ENCODE measurements at places on chromosomes 16 and 17.

- no peak for DNase-seq
Measured at GRCh38 chr16:84833144-84833500, 13.3 kb downstream of the CRISPLD2 start.

DNA sequence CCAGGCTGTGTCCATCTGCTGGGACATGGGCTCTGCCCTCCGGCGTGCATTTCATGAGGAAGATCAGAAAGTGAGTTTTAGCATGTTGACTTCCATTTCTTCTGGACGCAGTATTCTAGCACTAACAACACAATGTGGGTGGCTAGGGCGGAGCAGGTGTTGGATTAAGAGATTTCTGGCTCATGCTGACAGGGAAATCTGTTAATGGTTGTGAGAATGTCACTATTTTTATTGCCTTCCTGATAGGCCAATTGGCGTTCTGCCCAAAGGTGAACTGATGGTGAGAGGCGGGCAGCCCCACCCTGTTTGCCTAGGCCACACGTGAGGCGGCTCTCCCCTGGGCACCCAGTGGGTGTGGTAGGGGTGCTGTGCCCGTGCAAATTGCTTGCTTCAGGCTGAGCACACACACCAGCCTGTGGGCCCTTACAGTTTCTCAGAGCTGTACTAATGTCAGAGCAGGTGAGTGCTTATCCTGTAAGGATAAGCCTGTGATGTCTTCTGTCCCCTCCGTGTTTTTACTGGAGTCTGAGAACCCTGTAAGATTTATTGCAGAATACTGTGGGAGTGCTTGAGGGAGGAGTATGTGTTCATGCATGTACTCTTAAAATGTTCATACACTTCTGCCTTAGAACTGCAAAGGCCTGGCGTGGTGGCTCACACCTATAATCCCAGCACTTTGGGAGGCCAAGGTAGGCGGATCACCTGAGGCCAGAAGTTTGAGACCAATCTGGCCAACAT is 30.9 kb downstream of the PGS1 start:
- no peak for DNase-seq

GRCh38 chr16:3129137-3130131 is 5.4 kb upstream of the ZNF213 start:
- no peak for DNase-seq

GRCh38 chr17:4214157-4214556 is 49.6 kb downstream of the ANKFY1 start:
- DNase-seq, result no peak

GRCh38 chr17:82318772-82319606 is 1.6 kb upstream of the CD7 start:
- DNase-seq, result no peak

DNA sequence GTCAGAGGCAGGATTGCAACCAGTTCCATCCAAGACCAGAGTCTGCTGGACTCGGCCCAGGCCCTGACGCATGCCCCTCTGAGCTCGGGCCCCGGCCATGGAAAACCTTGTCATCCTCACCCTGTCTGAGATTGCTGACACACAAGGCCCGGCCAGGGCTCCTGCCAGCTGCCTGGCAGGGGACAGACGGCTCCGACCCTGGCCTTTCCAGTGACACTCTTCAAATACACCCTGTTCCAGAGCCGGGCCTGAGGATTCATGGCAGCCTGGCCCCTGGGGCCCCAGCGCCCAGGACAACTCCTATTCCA is 3.2 kb upstream of the PABPN1L start:
- DNase-seq, result no peak

DNA sequence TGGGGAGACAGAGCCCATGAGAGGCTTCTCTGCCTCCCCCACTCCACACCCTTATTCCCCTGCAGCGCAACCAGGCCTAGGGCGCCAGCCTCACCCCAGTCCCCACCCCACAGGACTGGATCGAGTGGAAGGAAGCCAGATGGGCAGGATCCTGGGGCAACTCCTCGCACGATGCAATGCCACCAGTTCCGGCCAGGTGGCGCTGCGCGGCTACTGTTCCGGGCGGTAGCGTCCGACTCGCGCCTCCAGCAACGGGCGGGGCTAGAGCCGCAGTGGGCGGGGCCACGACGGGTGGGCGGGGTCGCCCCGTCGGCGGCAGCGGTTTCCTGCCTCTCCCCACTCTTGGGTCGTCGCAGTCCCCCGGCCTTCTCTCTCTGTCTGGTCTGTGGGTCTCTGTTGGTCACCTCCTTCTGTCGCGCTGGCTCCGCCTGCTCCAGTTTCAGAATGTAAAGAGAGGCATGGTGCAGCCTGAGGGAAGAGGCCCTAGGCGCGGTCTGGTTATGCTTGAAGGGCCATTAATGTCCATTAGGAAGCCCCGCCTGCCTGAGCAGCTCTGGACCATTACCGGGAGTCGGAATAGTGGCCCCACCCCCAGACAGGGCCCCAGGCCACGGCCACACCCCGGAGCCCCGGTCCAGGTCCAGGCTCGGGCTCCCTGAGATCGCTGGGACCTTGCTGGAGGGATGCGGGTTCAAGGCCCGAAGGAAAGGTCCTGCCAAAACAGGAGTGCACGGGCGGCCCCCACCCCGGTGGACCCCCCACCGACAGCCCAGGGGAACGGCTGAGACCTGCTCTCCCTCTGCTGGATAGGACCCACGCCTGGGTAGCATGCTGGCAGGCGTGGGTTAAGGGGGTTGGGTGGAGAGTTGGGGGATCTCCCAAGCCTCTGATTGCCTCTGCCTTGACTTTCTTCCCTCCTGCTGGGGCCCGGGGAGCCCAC is 3.3 kb upstream of the NHERF2 start:
- DNase-seq, result peak; percentile 93

GRCh38 chr17:77894126-77894956 is 64.2 kb upstream of the TNRC6C start:
- no peak for DNase-seq

DNA sequence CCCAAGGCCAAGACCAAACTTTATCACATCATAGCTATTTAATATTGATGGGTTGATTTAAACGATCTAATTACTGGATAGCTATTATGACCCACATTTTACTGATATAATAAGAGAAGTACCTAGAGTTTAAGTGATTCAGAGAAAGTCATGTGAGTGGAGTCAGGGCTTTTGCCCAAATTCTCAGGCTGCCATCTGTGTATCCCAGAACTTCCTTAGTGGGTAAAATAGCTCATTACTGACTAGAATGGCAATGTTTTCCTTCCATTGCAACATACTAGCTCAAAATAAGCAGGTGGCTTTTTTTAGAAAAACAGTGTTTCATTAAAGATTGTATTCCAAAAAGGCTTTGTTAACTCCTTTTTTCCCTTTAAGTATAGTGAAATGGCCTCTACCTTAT is 113.9 kb upstream of the MAF start:
- no peak for DNase-seq

- no peak for DNase-seq
Measured at GRCh38 chr17:27596566-27597187, 34.3 kb upstream of the LGALS9 start.

- DNase-seq, result no peak
Measured at GRCh38 chr17:1434150-1434549, 21.9 kb downstream of the CRK start.

- DNase-seq, result no peak
Measured at GRCh38 chr16:73124097-73124652, 76.2 kb upstream of the ZFHX3 start.

- DNase-seq, result no peak
Measured at GRCh38 chr17:63688396-63689020, 11.4 kb downstream of the LIMD2 start.

- no peak for DNase-seq
Measured at GRCh38 chr16:27258241-27258734, 10.3 kb downstream of the NSMCE1 start.

DNA sequence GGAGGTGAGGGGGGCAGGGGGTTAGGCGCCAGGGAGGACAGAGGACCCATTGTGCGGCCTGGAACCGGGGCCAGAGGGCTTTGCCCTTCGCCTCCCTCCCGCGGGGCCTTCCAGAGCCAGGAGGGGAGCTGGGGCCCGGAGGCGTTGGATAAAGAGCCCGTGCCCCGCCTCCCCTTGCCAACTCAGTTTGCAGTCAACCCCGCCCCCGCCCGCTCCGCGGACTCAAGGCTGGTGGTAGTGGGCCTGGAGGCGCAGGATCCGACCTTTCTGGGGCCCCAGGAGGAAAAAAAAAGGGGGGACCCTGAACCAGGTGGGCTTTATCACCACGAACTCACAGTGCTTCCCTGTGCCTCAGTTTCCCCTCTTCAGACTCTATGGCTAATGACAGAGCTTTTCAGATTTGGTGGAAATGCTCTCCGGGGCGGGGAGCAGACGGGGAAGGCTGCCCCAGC is 2.0 kb upstream of the SPHK1 start:
- DNase-seq, result no peak

GRCh38 chr17:16443511-16444257 is 28.3 kb downstream of the TRPV2 start:
- no peak for DNase-seq

DNA sequence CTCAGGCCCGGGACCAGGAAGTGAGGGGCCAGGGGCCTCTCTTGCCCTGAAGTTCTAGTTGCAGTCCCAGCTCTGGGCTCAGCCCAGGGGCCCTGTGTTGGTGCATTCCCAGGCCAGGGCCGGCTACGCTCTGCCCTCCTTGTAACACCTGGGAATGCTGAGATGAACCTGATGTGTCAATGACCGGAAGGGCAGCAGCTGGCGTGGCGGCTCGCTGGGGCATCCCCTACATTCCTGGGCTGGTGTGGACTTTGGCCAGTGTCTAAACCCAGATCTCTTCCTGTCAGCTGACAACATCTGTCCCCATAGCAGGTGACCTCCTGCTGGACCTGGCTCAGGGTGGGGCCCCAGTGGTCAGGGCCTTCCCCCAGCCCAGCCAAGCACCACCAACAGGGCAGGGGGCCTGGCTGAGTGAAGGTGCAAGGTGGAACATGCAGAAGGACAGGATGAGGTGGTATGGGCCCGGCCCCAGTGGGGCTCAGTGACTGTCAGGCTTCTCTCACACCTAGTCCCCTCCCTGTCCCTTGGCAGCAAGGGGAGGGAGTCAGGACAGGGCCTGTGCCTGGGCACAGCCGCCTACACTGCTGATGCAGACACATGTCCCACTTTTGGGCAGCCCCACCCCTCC is 15.9 kb downstream of the FAM83G start:
- no peak for DNase-seq

GRCh38 chr16:88705076-88705684 is 1.0 kb downstream of the RNF166 start:
- no peak for DNase-seq

- no peak for DNase-seq
Measured at GRCh38 chr17:79575229-79575628, 35.6 kb downstream of the RBFOX3 start.

GRCh38 chr17:55770196-55770870 is 19.5 kb downstream of the PCTP start:
- no peak for DNase-seq

DNA sequence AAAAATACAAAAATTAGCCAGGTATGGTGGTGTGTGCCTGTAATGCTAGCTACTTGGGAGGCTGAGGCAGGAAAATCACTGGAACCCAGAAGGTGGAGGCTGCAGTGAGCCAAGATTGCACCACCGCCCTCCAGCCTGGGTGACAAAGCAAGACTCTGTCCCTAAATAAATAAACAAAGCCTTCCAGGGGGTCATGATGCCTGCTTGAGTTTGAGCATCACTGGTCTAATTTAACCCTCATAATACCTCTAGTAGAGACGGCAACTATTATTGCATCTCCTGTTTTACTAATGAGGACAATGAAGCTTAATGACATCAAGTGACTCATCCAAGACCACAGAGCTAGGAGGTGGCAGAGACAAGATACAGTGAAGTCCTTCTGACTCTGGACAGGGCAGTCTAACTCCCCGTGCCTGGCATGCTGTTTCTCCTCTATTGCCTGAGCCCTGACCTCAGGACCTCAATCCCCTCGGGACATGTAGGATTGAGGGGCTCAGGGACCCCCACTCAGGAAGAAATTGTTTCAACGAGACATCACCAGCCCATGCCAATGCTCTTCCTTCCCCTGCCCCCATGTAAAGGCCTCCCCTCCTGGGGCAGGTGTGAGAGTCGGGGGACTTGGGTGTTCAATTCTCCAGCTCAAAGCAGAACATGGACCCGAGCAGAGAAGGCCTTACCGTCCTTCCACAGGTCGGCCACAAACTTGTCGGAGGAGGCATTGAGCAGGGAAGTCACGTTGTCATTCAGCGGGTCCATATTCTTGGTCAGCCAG is 102.9 kb downstream of the NDE1 start:
- no peak for DNase-seq

Measured in activated gamma-delta T cell (primary cell).